Activated T-cell treated with anti-CD3 and anti-CD28 coated beads, Interleukin-2, amount 50 U/mL, for 48 hours (primary cell): ENCODE measurements at places on chromosomes 3 and 15.

GRCh38 chr3:142595581-142595950 lies 627 bp upstream of the PLS1 start:
- DNase-seq = no peak

DNA sequence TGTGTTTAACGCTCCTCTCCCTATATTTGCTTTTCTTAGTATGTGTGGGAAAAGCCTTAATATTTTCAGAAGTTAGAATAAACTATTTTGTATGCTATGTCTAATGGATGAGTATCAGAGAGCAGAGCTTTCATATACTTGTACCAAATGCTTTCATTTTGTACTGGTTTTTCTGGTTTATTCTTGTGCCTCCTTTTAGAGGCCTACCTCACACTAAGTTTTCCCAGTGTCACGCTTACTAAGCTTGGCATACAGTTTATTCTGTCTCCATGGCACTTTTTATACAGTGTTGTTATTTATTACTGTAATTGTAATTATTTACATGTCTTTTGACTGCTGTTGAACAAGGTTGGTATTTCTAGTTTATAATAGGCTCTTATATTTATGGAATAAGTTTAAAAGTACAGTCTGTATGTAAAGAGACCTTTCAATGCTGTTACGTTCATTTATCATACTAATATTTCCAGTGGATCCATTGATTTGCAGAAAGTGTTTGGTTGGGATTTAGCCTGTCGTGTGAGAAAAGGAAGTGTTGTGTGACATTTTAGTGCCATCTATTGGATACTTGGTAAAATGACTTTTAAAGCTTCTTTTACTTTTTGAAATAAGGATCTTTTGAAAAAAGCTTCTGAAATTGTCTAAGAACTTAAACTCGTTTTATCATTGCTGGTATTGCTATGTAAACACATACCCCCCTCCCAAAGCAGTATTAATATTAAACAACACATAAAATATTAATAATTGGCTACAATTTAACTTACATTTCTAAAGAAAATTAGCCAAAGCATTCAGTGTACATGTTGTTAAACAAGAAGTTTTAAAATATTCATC lies 5.2 kb upstream of the EBLN2 start:
- DNase-seq = no peak

- DNase-seq = no peak
These were observed 4.8 kb upstream of the BCL6 start for GRCh38 chr3:187750006-187750512.

GRCh38 chr3:76826861-76827260 lies 213.0 kb upstream of the ROBO2 start:
- no peak for DNase-seq

- DNase-seq = no peak
These were observed 710 bp downstream of the LRRC57 start for GRCh38 chr15:42547918-42548248.

- DNase-seq = no peak
These were observed 276.4 kb upstream of the ROPN1 start for GRCh38 chr3:124268355-124268754.

DNA sequence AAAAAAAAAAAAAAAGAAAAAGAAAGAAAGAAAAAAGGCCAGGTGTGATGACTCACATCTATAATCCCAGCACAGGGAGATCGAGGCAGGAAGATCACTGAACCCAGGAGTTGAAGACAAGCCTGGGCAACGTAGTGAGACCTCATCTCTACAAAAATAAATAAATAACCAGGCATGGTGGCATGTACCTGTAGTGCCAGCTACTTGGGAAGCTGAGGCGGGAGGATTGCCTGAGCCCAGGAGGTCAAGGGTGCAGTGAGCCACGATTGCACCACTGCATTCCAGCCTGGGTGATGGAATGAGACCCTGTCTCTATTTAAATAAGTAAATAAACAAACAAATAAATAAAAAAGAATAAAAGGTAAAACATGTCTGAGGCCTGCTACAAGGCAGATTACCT lies 39.3 kb upstream of the LACTB start:
- DNase-seq = no peak

- no peak for DNase-seq
These were observed 120.5 kb downstream of the NUP210 start for GRCh38 chr3:13299531-13300155.

- DNase-seq = no peak
These were observed at the start of gene CADPS for GRCh38 chr3:62874711-62875557. Gene CADPS (minus strand): TSS chr3:62875416. CDS start chr3:62875029, 387 bp downstream.
